Kidney (tissue), 22 donors: ENCODE measurements at places on chromosomes 1 and 21. TPM values are rescaled to one million over a fixed set of nuclear protein-coding genes. Genes with fewer than 3 reads are reported as not detected.
A peak's percentile ranks its signal among the peaks of the same experiment; 100 is the strongest.

The HOOK1 gene
- total RNA-seq: 55.4 TPM

GRCh38 chr1:45516465-45516864 is 5.2 kb downstream of the PRDX1 start:
- peaks cover 52% of the 10 kb centered on the region for H3K36me3 ChIP-seq
- H3K27ac ChIP-seq: no peak overlapping the region

The CFHR4 gene
- total RNA-seq: 0.35 TPM

DNA sequence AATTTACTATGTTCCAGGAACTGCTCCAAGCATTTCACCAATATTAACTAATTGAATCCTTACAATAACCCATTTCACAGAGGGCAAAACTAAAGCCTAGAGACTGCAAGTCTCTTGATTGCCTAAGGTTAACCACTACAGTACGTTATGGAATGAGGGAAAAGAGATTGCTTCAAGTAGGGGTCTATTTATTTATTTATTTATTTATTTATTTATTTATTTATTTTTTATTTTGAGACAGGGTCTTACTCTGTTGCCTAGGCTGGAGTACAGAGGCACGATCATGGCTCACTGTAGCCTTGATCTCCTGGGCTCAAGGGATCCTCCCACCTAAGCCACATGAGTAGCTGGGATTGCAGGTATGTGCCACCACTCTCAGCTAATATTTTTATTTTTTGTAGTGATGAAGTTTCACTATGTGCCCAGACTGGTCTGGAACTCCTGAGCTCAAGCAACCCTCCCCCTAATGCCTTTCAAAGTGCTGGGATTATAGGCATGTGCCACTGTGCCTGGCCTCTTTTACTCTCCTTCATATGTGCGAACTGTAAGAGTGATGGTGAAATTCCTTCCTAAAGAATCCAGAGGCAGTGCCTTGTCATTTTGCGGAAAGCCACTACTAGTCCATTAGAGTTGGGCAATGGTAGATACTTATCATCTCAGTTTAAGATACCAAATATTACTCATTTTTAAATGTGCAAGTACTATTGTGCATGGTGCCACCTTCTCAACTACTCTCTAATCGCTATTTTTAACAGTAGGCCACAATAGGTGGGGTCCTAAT is 65.7 kb upstream of the CYP2J2 start:
- H3K4me1 ChIP-seq: peaks cover 3% of the 10 kb centered on the region
- DNase-seq: no peak
- no peak overlapping the region for H3K4me3 ChIP-seq
- H3K27ac ChIP-seq: no peak overlapping the region
- H3K27me3 ChIP-seq: no peaks in the 10 kb centered on the region

DNA sequence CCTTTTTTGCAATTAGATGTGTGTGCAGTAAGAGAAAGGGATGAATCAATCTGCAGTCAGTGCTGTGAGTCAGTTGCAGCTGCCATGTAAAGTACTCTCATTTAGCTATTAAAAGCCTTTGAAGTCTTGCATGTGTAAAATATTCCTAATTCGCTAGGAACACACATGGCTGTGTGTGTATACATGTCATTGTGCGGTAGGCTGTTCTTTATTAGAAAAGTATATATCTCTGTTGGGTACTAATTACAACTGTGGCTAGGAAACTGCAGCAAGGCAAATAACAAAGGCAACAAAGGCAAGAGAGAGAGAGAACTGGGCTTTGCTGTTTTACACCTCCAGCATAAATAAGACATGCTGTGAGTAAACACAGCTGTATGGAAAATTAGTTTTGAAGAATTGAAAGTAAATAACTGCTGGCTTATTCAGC is 41.7 kb downstream of the EPB41 start:
- DNase-seq: no peak

The CD52 gene
- total RNA-seq: 30.8 TPM

DNA sequence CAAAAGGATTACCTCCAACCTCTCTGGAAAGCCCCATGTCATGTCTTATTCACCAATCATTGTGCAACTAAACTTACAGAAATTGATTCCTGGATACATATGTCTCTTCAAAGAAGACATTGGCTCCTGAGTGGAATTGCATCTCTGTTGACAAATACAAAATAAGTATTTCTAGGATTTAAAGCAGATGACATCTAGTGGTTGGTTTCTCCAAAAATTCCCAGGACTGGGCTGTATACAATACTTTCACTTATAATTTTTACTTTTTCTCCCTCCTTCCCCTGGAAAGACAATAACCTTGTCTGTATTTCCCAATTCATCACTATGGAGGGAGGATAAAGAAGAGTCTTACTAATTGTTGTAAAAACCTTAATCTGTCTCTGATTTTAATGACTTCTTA is 1347.4 kb downstream of the NCAM2 start:
- H3K27ac ChIP-seq: no peak overlapping the region
- H3K36me3 ChIP-seq: no peaks in the 10 kb centered on the region
- peak; percentile 2 for DNase-seq
- H3K4me3 ChIP-seq: no peak overlapping the region
- H3K4me1 ChIP-seq: no peaks in the 10 kb centered on the region

DNA sequence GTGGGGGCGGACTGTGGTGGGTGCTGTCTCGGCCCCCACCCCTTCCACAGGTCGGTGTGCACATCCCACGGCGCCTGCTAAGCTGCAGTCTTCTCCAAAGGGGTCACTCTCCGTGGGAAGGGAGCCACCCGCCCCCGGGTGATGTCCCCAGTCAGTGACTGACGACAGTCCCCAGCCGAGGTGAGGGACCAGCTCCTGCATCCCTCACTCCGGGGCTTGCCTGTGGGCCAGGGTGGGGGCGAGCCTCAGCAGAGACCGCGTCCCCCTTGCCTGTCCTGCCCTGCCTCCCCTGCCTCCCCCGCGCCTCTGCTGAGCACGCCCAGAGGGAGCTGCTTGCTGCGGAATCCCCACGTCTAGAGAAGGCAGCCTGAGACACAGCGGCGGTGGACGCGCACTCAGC is 35.9 kb upstream of the PDE9A start:
- no peak overlapping the region for H3K4me3 ChIP-seq
- H3K27me3 ChIP-seq: no peaks in the 10 kb centered on the region
- H3K27ac ChIP-seq: no peak overlapping the region
- H3K4me1 ChIP-seq: peaks cover 7% of the 10 kb centered on the region
- H3K36me3 ChIP-seq: no peaks in the 10 kb centered on the region
- DNase-seq: no peak

The KRTAP11-1 gene
- not detected for total RNA-seq

GRCh38 chr21:43591571-43591970 is 67.7 kb downstream of the HSF2BP start:
- no peak overlapping the region for H3K4me3 ChIP-seq
- H3K36me3 ChIP-seq: no peaks in the 10 kb centered on the region
- no peak for DNase-seq
- no peaks in the 10 kb centered on the region for H3K27me3 ChIP-seq
- no peak overlapping the region for H3K27ac ChIP-seq
- no peaks in the 10 kb centered on the region for H3K4me1 ChIP-seq

DNA sequence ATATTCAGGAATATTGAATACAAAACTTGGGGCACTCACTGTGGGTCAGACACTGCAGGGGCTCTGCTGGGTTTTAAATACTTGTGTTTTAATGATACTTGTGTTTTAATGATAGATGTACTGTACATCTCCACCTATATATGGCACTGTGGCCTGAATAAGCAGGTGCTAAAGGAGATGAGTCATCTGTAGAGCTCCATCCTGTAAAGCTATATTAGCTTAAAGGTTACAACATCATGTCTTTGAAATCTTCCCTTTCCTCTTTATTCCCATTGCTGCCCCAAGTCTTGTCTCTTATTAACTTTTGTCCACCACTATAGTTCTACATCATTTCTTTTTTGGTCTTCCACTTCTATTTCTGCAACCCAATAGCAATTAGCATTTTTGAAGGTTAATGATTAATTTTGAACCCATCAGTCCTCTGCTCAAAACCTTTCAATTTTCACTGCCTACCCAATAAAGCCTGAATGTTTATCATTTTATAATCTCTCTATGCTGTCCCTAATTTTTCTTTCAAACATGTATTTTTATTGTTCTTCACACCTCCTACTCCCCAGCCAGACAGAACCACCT is 113.3 kb upstream of the PTGFR start:
- H3K4me3 ChIP-seq: no peak overlapping the region
- no peaks in the 10 kb centered on the region for H3K27me3 ChIP-seq
- no peaks in the 10 kb centered on the region for H3K4me1 ChIP-seq
- H3K27ac ChIP-seq: no peak overlapping the region
- no peaks in the 10 kb centered on the region for H3K36me3 ChIP-seq
